ENCODE measurements at places on chromosomes 7 and 10.

- DNase-seq: no peak
Observed at GRCh38 chr10:81862596-81862995, 12.4 kb upstream of the NRG3 start.

DNA sequence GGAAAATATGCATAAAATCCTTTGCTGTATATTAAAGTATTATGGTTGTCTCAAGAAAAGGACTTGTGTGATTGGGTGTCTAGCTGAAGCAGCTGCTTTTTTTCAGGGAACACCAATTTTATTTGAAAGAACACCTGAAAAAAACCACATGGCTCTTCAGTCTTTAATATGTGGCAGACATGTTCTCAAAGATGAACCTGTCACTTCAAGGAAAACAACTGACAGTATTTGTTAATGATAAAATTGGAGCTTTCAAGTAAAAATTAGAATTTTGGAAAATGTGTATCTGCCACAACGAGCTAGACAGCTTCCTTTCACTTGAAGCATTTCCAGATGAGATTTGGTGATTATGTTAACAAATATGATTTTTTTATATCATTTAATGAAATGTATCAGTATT, 59.3 kb downstream of the INHBA start:
- no peak for DNase-seq

GRCh38 chr7:32227746-32228145, 157.5 kb upstream of the PDE1C start:
- no peak for DNase-seq

DNA sequence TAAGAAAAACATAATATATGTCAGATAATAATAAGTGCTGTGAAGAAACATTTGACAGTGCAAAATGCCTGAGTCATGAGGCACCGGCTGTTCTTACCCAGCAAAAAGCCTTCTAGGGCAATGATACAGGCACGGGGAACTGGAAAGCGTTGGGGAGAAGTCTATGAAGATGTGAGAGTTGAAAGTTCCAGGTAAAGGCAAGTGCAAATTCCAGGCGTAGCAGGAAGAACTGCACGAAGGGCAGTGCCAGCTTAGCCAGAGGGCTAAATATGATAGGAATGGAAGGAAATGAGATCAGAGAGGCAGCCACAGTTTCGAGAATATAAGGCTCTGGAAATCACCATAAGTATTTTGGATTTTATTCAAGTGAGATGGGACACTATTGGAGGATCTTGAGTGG, 87.0 kb downstream of the IPMK start:
- DNase-seq: no peak

DNA sequence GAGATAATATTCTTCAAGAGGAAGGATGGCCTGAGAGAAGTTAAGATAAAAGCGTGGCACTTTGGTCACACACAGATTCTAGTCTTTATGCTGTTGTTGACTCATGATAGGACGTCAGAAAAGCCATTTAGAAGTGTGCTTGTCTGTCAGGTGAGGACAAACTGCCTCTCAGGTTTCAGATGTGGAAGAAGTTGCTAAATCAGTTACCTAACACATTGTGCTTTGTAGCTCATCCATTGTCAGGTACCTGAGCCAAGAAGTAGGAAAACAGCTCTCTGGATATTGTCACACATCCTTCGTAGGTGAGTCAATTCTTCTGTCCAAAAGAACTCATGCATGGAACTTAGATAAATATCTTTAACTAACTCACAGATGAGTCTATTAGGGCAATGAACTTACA, 49.5 kb upstream of the PHYHIPL start:
- no peak for DNase-seq

All from hypothalamus (tissue), 51 donors.